Stimulated activated CD4-positive, alpha-beta T cell treated with anti-CD3 and anti-CD28 coated beads, TNF-alpha, amount 100 ng/mL, for 1 hour (primary cell): ENCODE measurements at places on chromosomes 7 and 10.

- no peak for DNase-seq
Measured at GRCh38 chr7:30796105-30796869, 25.1 kb downstream of the MINDY4 start.

DNA sequence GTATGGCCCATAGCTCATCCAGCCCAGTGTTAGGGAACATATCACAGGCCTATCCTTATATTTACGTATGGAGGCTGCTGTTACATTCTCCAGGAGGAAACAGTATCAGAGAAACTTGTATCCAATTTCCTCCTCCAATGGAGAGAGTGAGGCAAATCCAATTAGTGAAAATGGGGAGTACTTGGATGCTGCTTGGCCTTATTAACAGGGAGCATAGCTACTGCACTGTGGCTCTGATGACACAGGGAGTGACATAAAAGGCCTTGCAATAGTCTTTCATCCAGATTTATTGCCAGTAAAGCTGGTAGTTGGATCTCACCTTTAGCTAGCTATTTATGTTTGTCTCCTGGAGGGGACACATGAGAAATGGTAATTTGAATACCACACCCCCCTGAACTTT lies 313.2 kb upstream of the MTPN start:
- DNase-seq: no peak

DNA sequence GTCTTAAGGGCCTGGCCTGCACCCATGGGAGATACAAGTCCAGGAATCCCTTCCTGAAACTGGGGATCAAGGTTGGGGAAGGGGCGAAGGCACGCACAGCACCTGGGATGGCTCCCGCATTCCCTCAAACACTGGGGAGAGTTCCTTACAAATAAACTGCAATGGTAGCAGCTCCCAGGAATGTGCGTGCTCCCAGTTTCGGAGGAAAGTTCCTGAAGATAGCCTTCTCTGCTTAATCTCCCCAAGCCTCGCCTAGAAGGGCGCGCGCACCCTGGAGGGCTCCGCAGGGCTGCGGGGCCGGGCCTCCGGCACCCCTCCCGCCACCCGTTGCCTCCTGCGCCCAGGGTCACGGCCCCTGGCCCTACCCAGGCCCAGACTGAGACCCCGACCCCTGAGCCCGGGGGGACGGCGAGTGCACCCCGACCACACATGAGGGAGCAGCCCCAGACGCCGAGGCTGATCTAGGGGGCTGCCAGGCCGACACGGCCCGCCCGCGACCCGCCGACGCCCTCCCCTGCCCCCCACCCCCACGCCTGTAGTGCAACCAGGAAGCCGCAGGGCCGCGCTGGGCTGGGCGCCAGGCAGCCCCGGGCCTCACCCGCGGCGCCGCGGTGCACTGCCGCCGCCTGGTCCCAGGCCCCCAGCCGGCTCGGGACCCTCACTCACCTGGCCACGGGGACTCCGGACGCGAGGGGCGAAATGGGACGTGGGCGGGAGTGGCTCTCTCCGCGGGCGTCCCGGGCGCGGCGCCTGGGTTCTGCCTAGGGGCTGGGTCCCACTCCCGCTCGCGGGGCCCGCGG lies 460 bp downstream of the ANXA11 start:
- DNase-seq: no peak

GRCh38 chr7:96400518-96400917 lies 78.6 kb upstream of the SLC25A13 start:
- no peak for DNase-seq

DNA sequence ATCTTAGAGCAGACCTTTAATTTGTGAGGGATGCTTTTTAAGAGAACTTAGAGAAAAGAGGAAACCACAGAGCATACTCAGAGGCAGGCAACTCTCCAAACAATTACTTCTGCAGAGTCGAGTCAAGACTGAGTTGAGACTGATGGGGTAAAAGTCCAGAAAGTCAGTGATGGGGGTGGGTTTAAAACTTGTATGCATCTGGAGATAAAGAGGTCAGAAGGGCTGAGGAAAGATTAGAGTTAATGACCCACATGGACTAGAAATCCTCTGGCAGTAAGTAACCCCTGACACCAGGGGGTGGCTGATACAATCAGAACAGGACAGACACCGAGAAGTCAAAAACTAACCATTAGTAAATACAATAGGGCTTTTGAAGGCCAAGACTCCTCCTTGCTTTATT lies 42.4 kb upstream of the SEPTIN7 start:
- no peak for DNase-seq
